ENCODE measurements at places on chromosomes 5 and 9.

DNA sequence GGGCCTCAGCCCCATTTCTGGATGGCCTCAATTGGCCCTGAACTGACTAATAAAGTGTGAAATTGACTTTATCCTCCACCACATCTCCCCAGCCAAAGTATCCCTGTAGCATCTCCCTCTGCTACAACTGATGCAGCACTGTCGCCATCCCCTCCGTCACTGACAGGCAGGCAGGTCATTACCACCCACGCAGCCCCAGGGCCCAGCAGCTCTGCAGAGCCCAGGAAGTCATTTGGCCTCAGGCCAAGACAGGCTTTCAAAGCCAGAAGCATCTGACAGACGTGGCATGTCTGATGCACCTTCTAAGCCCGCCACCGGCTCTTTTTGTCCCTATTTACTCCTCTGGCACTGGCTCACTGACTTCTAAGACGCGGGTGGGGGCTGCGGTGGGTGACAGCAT lies 65.3 kb downstream of the ARHGEF37 start:
- DNase-seq = no peak

- DNase-seq = no peak
These were observed 330.7 kb downstream of the LRRC70 start for GRCh38 chr5:62909326-62909725.

DNA sequence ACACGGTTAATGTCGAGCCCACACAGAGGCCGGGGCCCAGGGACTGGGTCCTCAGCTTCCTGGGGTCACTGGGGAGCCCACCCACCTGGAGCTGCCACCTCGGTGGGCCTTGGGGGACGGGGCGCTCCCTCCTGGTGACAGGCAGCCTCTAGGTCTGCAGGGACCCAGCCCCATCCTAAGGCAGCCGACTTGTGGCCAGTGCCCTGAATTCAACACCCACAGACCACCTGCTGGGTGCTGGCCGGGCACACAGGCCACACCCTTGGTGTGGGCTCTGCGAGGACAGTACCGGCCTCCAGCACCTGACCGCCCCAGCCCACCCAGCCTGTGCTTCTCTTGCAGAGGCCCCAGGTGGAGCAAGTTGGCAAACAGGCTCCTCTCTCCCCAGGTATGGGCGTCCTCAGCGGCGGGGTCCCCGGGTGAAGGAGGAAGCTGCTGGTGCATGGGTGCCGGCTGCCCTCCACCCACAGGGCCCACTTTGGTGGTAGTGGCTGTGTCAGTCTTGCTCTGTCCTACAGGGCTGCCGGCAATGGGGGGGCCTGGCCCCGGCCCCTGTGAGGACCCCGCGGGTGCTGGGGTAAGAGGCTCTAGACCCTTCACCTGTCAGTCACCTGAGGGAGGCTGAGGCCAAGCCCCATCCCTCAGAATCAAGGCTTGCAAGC lies 8.3 kb downstream of the ENTPD8 start:
- no peak for DNase-seq

GRCh38 chr5:83632874-83633273 lies 87.8 kb downstream of the HAPLN1 start:
- DNase-seq = no peak

- no peak for DNase-seq
These were observed 4.7 kb downstream of the SKP2 start for GRCh38 chr5:36156619-36157018.

Data from amygdala (tissue), 56 donors.